Uterus (tissue), 4 donors: ENCODE measurements at places on chromosomes 4 and X.

DNA sequence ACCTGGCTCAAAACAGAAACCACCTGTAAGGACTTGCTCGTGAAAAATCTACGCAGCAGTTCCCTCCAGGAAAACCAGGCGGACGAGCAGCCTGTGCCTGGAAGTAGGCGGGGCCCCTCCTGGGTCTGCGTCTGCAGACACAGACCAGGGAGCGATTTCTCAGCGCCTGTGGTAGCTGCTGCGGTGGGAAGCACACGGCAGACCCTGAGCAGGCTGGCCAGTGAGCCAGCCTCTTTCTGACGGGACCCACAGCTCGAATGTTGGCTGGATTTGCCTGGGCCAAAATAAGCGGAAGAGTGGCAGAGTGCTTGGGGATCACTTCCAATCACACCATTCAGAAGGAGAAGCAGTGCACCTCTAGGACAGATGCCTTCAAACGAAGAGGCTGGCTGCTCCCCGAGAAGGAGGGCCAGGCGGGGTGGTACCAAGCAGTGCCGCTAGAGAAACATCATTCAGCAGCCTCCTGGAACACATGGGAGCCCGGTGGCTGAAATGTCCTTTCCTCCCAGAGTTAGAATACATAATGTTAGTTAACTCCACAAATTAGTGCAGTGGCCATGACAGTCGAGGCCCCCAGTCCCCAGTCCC, 85.9 kb downstream of the GATB start:
- DNase-seq = peak; percentile 64

DNA sequence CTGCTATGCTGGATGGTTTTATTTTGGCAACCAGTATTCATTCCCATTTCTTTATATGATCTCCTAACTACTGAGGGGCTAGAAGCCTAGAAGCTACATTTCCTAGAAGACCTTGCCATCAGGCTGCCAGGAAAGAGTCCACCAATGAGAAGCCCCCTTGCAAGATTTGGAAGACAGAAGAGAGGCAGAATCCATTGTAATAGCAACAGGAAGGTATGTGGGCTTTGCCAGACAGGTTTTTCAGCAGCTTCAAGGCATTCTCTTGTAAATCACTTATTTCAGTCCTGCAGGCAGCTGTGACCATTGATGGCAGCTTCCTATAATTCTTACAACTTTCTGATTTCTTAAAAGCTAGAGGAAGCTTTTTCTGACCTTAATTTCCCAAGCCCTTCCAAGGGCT, 148.3 kb upstream of the NHS start:
- no peak for DNase-seq

DNA sequence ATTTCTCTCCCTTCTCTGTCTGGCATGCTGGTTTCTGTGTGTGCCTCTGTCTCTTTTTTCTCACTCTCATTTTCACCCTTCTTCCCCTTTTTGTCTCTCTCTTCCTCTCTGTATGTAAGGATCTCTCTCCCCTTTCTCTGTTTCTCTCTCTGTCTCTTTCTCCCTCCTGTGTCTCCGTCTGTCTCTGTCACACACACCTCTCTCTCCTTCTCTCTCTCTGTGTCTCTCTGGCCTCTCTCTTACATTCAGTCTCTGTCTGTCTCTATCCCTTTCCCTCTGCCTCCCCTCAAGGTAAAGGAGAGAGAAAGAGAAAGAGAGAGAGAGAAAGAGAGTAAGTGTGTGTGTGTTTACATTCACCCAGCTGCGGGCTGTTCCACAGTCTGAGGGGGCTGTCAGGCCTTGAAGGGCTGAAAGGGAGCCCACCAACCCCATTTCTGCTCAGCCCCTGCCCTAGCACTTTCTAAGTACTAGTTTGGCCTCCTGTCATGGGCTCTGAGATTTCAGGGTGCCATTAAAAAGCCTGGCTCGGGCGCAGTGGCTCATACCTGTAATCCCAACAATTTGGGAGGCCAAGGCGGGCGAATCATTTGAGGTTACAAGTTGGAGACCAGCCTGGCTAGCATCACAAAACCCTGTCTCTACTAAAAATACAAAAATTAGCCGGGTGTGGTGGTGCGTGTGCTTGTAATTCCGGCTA, 9.6 kb upstream of the TSPYL2 start:
- no peak for DNase-seq

GRCh38 chr4:20159516-20159915, 92.2 kb upstream of the SLIT2 start:
- no peak for DNase-seq

DNA sequence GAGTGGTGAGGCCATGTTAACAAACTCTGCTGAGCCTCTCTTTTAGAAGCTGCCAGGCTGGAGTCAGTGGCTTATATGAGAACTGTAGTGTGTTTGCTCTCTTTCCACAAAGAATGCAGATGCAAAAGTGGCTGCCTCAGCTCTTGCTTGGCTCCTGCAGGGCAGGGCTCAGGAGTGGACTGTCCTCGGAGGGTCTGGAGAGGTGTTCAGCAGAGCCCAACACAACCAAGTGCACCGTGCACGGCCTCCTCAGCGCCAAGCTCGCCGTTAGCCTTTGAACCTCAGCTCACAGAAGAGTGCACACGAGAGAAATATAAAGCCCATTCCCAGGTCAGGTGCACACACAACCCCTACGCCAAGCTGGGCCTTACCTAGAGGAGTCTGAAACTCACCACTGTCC, 82.8 kb downstream of the C4orf51 start:
- no peak for DNase-seq

- DNase-seq = no peak
Measured at GRCh38 chr4:104593019-104593418, 98.3 kb upstream of the CXXC4 start.

- no peak for DNase-seq
Measured at GRCh38 chr4:53686521-53686920, 95.2 kb upstream of the LNX1 start.

DNA sequence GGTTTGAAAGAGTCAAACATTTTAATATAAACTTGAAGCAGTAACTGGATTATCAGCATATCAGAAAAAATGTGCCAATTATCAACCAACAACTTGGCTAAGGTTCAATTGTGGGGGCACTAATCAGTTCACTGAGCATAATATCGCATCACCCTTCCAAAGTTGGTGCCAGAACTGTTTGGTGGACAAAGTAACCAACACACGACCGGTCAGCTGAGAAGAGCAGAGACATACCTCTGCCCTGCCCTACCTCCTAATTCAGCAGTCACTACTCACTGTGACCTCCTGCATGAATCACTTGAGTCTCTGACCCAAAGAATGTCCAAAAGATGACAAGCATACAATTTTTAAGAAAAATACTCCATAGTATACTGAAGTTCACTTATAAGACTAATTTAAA, 53.2 kb downstream of the TSPAN5 start:
- DNase-seq = no peak

DNA sequence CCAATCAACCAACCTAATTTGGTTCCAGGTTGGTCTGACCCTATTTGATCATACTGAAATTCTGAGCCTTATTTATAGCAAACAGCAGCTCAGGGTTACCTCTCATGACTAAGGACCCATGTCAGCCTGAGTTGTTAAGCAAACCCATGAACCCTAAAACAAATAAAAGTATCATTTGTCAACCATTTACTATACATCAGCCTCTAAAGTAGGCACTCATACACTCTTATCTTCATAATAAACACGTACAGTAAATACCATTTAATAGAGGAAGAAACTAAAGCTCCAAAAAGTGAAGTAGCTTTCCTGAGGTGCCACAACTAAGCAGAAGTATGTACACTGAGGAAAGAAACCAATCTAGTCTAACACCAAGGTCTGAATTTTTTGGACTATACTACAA, 25.2 kb downstream of the MANBA start:
- no peak for DNase-seq

DNA sequence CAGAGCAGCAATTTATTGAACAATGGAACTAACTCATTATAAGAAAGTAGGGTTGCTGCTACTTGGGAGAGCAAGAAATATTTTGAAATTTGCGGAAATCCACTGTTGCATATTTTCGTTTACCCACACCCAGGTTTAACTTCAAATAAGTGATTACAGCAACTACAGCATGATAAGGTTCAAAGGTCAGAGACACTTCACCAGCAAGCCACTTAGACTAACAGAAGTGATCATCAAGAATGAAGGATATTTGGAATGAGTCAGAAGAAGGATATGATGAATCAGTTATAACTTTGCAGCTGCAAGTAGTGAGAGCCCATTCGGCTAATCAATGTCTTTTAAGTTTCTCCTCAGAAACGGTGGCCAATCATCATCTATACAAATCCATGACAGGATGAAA, 199.3 kb downstream of the TMA16 start:
- no peak for DNase-seq

DNA sequence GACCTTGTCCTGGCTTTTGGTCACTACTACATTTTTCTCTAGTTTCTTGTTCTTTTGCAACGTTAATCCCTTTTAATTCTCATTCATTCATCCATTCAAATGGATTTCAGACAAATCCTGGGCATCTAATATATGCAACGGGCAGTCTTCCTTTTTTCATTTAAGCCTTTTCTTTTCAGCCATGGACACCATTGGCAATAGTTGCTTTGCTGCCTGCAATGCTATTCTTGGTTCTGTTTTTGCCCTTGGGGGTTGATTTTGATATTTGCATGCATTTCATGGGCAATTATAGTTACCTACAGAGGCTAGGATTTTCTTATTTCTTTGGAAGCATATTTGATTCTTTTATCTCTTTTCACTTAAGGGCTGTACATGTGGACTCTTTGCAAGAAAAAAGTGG, 180.5 kb upstream of the ARX start:
- no peak for DNase-seq

- no peak for DNase-seq
Measured at GRCh38 chr4:74953647-74954046, 20.7 kb downstream of the PARM1 start.

- DNase-seq = no peak
Measured at GRCh38 chr4:8778760-8779159, 92.9 kb downstream of the HMX1 start.

DNA sequence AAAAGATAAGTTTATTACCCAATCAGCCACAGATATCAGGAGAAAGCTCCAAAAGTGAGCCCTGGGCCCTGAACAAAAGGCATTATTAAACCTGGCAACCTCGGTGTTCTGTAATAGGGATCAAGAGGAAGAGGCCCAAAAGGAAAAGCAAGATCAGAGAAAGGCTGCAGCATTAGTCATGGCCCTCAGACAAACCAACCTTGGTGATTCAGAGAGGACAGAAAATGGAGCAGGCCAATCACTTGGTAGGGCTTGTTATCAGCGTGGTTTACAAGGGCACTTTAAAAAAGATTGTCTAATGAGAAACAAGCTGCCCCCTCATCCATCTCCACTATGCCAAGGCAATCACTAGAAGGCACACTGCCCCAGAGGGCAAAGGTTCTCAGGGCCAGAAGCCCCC, 75.7 kb downstream of the AGTR2 start:
- no peak for DNase-seq

DNA sequence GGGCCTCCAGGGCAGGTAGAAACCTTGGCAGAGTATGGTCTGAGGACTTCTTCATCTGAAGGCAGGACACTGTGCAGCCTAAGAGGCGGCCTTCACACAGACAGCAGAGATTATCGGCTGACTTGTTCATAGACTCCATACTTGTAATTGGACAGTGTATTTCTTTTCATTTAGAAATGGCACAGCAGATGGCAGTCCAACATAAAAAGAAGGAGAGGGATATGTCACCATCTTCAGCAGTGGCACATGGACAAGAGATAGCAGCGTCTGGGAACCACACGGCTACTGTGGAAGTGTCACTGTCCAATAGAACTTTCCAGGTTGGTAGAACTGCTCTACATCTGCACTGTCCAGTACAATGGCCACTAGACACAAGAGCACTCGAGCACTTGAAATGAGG, 21.7 kb upstream of the GEMIN8 start:
- no peak for DNase-seq

DNA sequence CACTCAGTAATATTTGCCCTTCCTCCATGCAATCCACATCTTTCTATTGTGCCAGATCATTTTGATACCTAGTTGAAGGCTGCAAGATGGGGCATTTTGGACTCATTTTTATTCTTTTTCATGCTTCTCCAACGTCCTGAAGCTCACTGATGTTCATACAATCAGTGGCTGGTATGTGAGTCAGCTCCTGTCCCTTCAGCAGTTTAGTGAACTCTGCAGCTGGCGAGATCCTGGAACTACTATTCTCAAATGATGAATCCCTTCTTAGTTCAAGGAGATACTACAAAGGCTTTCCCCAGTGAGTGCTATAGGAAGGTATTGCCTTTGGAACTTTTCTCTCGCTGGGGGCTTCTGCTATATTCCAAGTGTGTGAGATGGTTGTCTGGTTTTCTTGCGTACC, 9.6 kb upstream of the CCDC149 start:
- DNase-seq = no peak

- DNase-seq = no peak
Measured at GRCh38 chr4:140626661-140627376, 58.1 kb upstream of the UCP1 start.

- no peak for DNase-seq
Measured at GRCh38 chrX:70001269-70001668, 48.5 kb downstream of the AWAT2 start.

- no peak for DNase-seq
Measured at GRCh38 chr4:184420402-184420801, 53.9 kb downstream of the IRF2 start.

DNA sequence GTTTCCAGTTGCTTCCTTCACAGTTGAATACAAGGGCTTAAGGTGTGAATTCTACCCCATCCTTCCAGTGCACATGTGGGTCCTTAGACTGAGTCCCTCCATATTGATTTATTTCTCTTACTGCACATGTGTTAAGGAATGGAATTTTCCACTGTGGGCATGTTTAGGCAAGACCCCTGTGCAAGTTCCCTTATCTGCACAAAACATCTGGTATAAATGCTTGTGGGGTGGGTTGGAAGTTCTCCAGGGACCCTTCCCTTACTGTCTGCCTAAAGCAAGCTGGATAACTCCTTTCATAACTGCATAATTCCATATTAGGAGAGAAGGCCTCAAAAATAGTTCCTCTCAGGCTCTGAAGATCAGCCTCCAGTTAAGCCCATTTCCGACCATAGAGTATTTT, 570.9 kb downstream of the ADGRL3 start:
- DNase-seq = no peak

DNA sequence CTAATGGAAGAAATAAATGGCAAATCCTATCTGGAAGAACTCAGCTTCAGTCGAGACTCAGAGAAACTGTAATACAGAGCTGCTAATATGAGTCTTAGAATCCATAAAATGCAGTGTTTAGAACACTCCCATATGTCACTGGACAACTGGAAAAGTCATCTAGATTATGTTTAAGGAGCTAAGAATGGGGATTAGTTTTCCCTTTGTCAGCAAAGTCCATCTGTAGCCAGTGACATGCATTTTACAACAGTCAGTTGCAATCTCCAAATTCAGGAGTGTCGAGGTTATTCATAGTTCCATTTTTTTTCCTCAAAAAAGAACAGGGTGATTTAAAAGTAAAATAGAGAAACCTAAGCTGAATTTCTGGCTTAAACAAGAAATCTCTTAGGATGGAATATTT, 516.6 kb upstream of the GALNT7 start:
- DNase-seq = no peak
